ENCODE measurements at places on chromosomes 16 and 17. TPM values are rescaled to one million over a fixed set of nuclear protein-coding genes. Genes with fewer than 3 reads are reported as not detected.
A peak's percentile ranks its signal among the peaks of the same experiment; 100 is the strongest.

DNA sequence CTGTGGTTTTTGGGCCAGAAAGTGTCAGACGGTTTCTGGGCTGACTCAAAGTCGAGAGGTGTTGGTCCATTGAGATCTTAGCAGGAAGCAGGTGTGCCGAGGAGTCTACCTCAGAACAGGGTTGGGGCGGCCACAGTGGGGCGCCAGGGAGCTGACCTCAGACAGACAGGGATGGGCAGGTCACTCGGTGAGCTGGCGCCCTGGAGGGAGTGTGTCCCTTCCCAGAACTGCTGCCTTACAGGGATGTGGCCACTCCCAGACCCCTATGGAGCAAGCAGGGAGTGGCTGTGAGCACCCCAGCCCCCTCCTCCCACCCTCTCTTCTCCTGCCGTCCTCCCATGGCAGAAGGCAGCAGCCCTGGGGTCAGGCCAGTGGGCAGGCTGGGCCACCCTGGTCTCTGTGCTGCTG is 14.0 kb upstream of the DPEP1 start:
- no peaks in the 10 kb centered on the region for H3K27me3 ChIP-seq
- H3K4me1 ChIP-seq, result no peaks in the 10 kb centered on the region
- no peak overlapping the region for H3K27ac ChIP-seq
- H3K36me3 ChIP-seq, result no peaks in the 10 kb centered on the region

- no peaks in the 10 kb centered on the region for H3K36me3 ChIP-seq
- no peak overlapping the region for H3K4me3 ChIP-seq
- H3K27ac ChIP-seq, result no peak overlapping the region
- no peak for DNase-seq
These were observed 806.2 kb upstream of the EEF2KMT start for GRCh38 chr16:5903832-5904231.

DNA sequence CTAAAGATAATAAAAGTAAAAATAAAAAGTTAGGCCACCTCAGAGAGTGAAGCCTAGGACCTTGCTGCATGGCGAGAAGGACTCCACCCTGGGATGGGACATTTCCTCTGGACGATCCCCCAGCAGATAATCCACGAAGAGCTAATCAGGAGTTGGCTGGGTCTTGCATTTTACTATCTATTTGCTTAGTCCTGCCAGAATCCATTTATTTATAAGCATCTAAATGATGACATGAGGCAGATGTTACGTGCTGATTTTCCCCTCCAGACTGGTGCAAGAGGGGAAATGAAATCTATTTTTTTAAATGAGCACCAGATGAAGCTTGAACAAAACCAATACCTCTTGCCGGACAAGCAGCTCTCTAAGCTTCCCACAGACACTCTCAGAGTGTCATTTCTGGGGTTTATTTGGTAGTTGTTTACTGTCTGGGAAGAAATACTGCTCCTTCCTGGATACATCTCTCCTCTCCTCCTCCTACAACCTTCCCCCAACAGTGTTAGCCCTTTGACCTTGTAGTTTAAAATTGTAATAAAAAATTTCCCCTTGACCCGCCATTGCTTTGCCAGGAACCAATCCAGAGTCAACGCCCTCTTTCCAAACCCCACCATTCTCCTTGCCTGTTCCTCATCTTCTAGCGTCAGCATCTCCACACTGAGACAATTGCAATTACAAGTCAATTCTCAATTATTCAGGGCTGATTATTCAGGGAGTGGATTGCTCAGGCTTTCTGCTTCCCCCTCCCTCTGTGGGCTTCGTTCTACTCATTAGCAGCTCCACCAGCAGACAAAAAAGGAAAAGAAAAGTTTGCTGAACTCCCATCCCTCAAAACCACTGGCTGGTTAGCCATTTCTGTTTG is 63.0 kb downstream of the GSG1L start:
- no peak overlapping the region for H3K4me3 ChIP-seq
- no peaks in the 10 kb centered on the region for H3K27me3 ChIP-seq
- no peaks in the 10 kb centered on the region for H3K4me1 ChIP-seq
- no peaks in the 10 kb centered on the region for H3K36me3 ChIP-seq

DNA sequence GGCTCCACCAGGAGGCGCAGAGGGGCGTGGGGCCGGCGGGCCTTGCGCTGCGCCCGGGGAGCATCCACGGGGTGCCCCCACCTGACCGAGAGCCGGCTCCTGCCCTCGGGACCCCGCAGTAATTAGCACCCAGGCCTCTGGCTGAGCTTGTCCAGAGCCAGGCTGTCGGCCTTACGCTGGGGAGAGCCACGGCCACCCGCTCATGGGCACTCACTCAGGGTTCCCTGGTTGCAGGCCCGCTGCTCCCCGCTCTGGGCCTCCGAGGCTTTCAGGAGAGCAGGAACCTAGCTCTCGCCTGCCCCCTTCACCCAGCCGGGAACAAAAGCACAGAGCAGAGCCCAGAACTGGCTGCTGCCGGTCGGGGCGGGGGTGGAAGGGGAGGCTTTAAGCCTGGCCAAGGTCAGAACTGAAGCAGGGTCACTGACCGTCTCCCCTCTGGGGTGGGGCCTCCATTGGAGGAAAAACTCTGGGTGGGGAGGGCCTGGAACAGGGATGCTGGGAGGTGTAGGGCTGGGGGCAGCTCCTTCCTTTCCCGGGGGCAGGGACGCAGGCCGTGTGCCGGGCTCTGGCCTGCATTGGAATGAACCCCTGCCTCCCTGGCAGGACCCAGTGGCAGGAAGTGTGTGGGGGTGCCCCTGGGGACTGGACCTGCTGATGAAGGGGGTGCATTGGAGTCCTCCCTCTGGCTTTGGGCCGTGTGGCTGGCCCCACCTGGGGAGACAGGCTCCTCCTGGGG is 12.3 kb downstream of the GLIS2 start:
- H3K27ac ChIP-seq, result peak overlapping the region; percentile 63
- H3K4me1 ChIP-seq, result peaks cover 35% of the 10 kb centered on the region
- no peaks in the 10 kb centered on the region for H3K27me3 ChIP-seq
- H3K4me3 ChIP-seq, result peak overlapping the region; percentile 50

- no peak overlapping the region for H3K4me3 ChIP-seq
- no peaks in the 10 kb centered on the region for H3K27me3 ChIP-seq
- no peak for DNase-seq
- H3K36me3 ChIP-seq, result no peaks in the 10 kb centered on the region
These were observed 27.2 kb downstream of the USP22 start for GRCh38 chr17:21015564-21015963.

- H3K4me3 ChIP-seq, result no peak overlapping the region
- H3K27ac ChIP-seq, result no peak overlapping the region
- no peaks in the 10 kb centered on the region for H3K4me1 ChIP-seq
- DNase-seq, result no peak
These were observed 259.0 kb downstream of the CPPED1 start for GRCh38 chr16:12544477-12545296.

DNA sequence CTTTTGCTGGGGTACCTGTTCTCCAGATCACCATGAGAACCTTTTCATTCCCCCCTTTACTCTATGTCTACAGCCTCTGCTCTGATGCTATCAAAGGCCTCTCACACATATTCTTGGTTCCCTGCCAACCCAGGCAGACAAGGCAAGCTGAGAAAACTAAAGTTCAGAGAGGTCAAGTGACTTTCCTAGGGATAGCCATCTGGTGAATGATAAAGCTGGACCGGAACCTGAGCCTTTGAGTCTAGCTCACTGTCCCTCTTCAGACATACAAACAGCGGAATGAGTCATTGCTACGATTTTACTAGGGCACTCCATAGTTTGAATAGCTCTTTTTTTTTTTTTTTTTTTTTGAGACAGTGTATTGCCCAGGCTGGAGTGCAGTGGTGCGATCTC is 73.3 kb downstream of the XYLT1 start:
- H3K36me3 ChIP-seq, result no peaks in the 10 kb centered on the region
- no peak overlapping the region for H3K27ac ChIP-seq
- H3K4me1 ChIP-seq, result peaks cover 22% of the 10 kb centered on the region

GRCh38 chr16:86499440-86499786 is 10.9 kb upstream of the FOXF1 start:
- H3K36me3 ChIP-seq, result no peaks in the 10 kb centered on the region
- no peaks in the 10 kb centered on the region for H3K27me3 ChIP-seq
- no peak overlapping the region for H3K27ac ChIP-seq
- H3K4me1 ChIP-seq, result no peaks in the 10 kb centered on the region
- no peak overlapping the region for H3K4me3 ChIP-seq
- DNase-seq, result no peak

- no peak overlapping the region for H3K27ac ChIP-seq
- no peaks in the 10 kb centered on the region for H3K27me3 ChIP-seq
- no peak for DNase-seq
- H3K4me1 ChIP-seq, result peaks cover 4% of the 10 kb centered on the region
- no peaks in the 10 kb centered on the region for H3K36me3 ChIP-seq
- H3K4me3 ChIP-seq, result no peak overlapping the region
These were observed 125.7 kb downstream of the XYLT1 start for GRCh38 chr16:17345043-17345442.

- no peak overlapping the region for H3K27ac ChIP-seq
- H3K4me3 ChIP-seq, result no peak overlapping the region
- no peaks in the 10 kb centered on the region for H3K4me1 ChIP-seq
These were observed 143.8 kb upstream of the CRHR1 start for GRCh38 chr17:45640141-45640850.

- H3K36me3 ChIP-seq, result no peaks in the 10 kb centered on the region
- H3K27me3 ChIP-seq, result no peaks in the 10 kb centered on the region
- peaks cover 11% of the 10 kb centered on the region for H3K4me1 ChIP-seq
- H3K27ac ChIP-seq, result peak overlapping the region; percentile 35
These were observed 4.5 kb upstream of the ACSF2 start for GRCh38 chr17:50421308-50422051.

- no peaks in the 10 kb centered on the region for H3K27me3 ChIP-seq
- no peak overlapping the region for H3K4me3 ChIP-seq
- no peak overlapping the region for H3K27ac ChIP-seq
These were observed 9.3 kb downstream of the CENPX start for GRCh38 chr17:82013341-82013740.

DNA sequence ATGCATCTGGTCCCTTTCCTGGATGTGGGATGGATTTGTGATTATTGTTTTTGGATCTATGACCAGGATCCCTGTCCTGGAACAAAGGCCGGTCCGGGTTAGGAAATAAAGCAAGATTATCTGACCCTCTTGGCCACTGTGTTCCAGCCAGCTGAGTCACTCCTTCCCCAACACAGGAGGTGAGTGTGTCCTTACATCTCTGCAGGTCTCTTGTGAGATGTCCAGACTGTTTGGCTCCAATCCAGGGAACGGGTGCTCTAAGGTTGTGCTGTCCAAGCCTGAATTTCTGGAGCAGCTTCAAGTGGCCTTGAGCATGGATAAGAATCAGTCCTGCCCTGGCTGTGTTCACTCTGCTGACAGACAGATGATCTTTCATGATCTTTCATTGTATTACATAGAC is 136.5 kb upstream of the CCL2 start:
- no peaks in the 10 kb centered on the region for H3K4me1 ChIP-seq
- no peak for DNase-seq
- no peaks in the 10 kb centered on the region for H3K36me3 ChIP-seq
- H3K27me3 ChIP-seq, result no peaks in the 10 kb centered on the region

- H3K27me3 ChIP-seq, result no peaks in the 10 kb centered on the region
These were observed 383.0 kb downstream of the PMP22 start for GRCh38 chr17:14882131-14882530.

DNA sequence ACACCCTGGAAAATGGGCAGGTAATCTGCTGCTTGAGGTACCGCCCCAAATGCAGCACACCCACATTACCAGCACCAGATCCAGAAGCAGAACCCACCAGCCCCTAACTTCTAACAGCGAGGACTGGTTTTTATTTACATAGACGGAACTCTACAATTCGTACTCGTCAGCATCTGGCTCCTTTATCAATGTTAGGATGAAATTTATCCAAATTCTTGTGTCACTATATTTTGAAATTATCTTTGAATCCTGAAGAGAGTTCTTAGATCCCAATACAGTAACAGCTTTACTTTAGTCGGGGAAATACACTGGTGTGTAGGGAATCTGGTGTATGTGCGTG is 332 bp upstream of the ALG1 start:
- H3K4me1 ChIP-seq, result no peaks in the 10 kb centered on the region
- peak overlapping the region; percentile 18 for H3K27ac ChIP-seq
- H3K36me3 ChIP-seq, result no peaks in the 10 kb centered on the region
- H3K4me3 ChIP-seq, result peak overlapping the region; percentile 64
- DNase-seq, result no peak

DNA sequence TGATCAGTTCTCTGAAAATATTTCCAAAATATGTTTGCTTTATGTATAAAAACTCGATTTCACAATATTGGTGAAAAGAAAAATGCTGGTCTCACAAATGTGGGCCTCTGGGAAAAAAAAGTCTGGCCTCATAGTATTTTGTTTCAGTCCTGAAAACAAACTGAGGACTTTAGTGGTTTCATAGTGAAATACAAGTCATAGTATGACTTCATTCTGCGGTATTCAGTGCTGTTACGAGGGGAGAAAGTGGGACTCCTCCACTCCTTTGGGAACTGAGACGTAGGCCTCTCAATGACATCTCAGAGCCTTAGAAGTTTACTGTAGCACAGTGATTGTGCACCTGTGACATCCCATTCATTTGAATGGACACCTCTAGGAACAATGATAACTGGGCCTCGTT is 56.0 kb downstream of the CYB561 start:
- H3K36me3 ChIP-seq, result no peaks in the 10 kb centered on the region
- peaks cover 2% of the 10 kb centered on the region for H3K4me1 ChIP-seq
- H3K4me3 ChIP-seq, result no peak overlapping the region

DNA sequence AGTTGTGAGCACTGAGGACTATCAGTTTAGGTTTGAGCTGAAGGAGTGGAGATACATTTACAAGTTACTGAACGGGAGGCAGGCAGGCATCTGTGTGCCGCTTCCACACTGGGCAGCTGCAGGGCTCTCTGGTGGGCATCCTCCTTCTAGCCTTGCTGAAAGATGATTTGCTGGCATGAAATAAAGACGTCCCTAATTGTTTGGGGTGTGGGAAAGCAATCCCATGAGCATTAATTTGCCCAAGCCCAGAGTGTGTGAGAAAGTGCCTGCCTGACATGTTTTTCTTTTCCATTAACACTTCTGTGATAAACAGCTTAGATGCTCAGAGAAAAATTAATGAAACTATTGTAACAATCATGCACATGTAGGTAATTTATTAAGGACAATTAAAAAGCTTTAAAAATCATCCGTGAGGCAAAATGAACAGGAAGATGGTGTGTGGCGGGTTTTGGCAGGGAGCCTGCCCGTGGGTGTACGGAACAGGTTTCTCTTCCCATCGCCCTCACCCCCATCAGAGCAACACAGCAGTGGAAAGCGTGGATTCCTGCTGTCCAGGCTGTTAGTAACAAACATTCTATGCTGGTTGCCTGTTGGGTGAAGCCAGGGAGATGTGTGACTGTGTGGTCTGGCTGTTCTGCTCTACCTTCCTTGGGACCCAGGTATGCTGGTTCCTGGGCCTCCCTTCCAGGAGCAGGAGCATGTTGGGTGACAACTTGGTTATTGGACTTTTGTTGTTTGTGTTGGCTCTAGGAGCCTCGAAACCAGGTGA is 191.9 kb downstream of the MSI2 start:
- H3K4me1 ChIP-seq, result peaks cover 12% of the 10 kb centered on the region
- no peak overlapping the region for H3K4me3 ChIP-seq

FZD2 gene
- total RNA-seq, result 10.2 TPM

TRPV3 gene
- 2.4 TPM for total RNA-seq

CES5A gene
- not detected for total RNA-seq

HSD11B2 gene
- total RNA-seq, result 15.7 TPM

CDH16 gene
- total RNA-seq, result 19.2 TPM

C16orf92 gene
- not detected for total RNA-seq

Data from ovary (tissue), 10 donors.